Kidney (tissue), 22 donors: ENCODE measurements at places on chromosomes 11 and 22. TPM values are rescaled to one million over a fixed set of nuclear protein-coding genes. Genes with fewer than 3 reads are reported as not detected.

DNA sequence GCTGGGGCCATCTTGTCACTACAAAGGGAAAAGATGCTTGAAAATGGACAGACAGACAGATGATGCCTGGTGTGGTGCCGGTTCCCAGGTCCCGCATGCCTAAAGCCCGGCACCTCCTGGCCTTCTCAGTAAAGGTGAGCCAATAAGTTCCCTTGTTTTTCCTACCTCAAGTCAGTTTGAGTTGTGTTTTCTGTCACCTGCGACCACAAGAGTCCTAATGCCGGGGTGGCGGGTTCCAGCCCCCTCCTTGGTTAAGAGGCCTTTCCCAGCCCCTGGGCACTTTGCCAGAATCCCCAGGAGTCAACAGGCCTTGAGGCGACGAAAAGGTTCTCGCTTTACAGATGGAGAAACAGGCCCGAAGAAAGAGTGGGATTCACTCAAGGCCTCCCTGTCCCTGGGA is 9.0 kb downstream of the FGF19 start:
- DNase-seq: no peak
- no peaks in the 10 kb centered on the region for H3K4me1 ChIP-seq
- H3K27ac ChIP-seq: no peak overlapping the region
- H3K4me3 ChIP-seq: no peak overlapping the region
- no peaks in the 10 kb centered on the region for H3K27me3 ChIP-seq

DNA sequence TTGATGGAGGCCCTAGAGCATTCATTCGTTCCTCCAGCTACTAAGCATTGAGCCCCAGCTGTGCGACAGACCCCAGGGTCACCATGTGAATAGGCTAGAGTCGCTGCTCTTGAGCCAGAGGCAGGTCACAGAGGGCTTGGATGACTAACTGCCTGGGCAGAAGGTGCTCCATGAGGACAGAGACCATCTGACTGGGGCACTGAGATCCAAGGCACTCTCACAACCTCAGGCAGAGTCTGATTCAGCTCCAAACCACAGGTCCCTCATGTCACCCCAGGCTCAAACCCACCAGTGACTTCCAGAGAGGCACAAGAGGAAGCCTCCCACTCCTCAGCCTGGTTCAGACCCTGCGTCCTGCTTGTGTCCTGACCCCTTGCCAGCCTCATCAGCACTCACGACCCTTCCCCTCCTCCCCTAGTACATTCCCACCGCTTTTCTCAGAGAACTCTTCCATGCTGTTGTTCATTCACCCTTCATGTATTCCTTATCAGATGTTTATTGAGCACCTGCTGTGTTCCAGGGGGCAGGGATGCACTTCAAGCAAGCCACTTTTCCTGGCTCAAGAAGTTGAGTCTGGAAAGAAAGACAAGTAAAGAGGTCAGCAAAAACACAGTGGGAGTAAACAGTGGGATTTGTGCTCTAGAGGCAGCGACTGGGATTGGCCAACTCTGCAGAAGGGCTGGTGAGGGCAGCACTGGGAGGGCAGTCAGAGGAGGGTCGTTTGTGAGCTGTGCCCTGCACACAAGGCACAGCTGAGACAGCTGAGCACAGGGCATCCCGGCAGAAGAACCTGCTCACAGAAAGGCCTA is 9.3 kb downstream of the OAF start:
- no peaks in the 10 kb centered on the region for H3K27me3 ChIP-seq
- DNase-seq: no peak

The APOBEC3B gene
- total RNA-seq: 2.7 TPM

DNA sequence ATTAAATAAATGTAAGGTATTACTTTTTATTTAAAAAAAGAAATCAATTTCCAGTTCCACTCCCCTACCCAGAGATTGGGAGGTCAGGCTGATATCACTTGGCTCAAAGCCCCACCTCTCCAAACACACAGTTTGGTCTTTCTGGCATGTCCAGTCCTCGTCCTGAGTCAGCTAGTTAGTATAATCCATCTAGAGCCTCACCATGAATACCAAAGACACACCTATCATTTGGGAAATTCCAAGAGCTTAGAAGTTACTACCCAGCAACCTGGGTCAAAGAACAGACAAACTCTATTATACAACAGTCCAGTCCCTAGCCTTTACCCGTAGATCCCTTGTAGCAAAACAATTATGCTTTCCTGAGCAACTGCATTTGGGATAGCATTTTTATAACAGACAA is 9.4 kb downstream of the TREH start:
- no peaks in the 10 kb centered on the region for H3K4me1 ChIP-seq
- H3K27me3 ChIP-seq: no peaks in the 10 kb centered on the region
- no peak for DNase-seq
- H3K4me3 ChIP-seq: no peak overlapping the region

GRCh38 chr11:109123816-109124787 is 297.9 kb upstream of the C11orf87 start:
- no peaks in the 10 kb centered on the region for H3K4me1 ChIP-seq
- no peak for DNase-seq
- no peaks in the 10 kb centered on the region for H3K27me3 ChIP-seq
- no peaks in the 10 kb centered on the region for H3K36me3 ChIP-seq
- no peak overlapping the region for H3K4me3 ChIP-seq

GRCh38 chr11:72430741-72431570 is 3.4 kb downstream of the CLPB start:
- peaks cover 13% of the 10 kb centered on the region for H3K36me3 ChIP-seq
- DNase-seq: peak; percentile 60
- H3K27ac ChIP-seq: no peak overlapping the region

The CARD16 gene
- 16.2 TPM for total RNA-seq

- H3K27ac ChIP-seq: no peak overlapping the region
- H3K36me3 ChIP-seq: no peaks in the 10 kb centered on the region
- DNase-seq: no peak
- no peak overlapping the region for H3K4me3 ChIP-seq
- no peaks in the 10 kb centered on the region for H3K4me1 ChIP-seq
- H3K27me3 ChIP-seq: no peaks in the 10 kb centered on the region
Measured at GRCh38 chr11:121437686-121438078, 14.4 kb upstream of the SORL1 start.

DNA sequence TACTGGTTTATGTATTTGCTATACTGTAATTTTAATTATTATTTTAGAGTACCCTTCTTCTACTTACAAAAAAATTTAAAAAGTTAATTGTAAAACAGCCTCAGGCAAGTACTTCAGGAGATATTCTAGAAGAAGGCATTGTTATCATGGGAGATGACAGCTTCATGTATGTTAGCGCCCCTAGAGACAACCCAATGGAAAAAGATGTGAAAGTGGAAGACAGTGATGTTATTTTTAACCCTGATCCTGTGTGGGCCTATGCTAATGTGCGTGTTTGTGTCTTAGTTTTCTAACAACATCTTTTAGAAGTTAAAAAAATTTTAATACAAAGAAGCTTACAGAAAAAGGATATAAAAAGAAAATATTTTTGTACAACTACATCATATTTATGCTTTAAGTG is 205.0 kb downstream of the FAM76B start:
- no peak overlapping the region for H3K27ac ChIP-seq
- no peaks in the 10 kb centered on the region for H3K4me1 ChIP-seq
- H3K27me3 ChIP-seq: no peaks in the 10 kb centered on the region
- no peak for DNase-seq
- no peaks in the 10 kb centered on the region for H3K36me3 ChIP-seq
- no peak overlapping the region for H3K4me3 ChIP-seq

DNA sequence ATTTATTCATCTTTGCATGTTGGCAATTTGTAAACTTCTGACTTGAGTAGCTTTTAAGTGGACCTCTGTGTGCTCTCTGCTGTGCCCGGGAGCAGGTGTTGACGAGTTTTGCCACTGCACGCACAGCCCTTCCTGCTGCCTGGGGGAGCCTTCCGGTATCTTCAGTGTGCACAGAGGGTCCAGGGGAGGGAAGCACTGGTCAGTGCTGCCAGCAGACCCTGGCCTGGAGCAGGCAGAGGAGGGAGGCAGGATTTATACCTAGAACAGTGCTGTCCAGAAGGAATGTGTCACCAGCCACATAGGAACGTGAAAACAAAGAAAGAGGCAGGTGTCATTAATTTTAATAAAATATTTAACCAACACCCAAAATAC is 403.6 kb downstream of the TBC1D22A start:
- H3K4me3 ChIP-seq: no peak overlapping the region
- peak; percentile 31 for DNase-seq
- no peaks in the 10 kb centered on the region for H3K27me3 ChIP-seq
- no peaks in the 10 kb centered on the region for H3K4me1 ChIP-seq
- H3K36me3 ChIP-seq: peaks cover 3% of the 10 kb centered on the region

DNA sequence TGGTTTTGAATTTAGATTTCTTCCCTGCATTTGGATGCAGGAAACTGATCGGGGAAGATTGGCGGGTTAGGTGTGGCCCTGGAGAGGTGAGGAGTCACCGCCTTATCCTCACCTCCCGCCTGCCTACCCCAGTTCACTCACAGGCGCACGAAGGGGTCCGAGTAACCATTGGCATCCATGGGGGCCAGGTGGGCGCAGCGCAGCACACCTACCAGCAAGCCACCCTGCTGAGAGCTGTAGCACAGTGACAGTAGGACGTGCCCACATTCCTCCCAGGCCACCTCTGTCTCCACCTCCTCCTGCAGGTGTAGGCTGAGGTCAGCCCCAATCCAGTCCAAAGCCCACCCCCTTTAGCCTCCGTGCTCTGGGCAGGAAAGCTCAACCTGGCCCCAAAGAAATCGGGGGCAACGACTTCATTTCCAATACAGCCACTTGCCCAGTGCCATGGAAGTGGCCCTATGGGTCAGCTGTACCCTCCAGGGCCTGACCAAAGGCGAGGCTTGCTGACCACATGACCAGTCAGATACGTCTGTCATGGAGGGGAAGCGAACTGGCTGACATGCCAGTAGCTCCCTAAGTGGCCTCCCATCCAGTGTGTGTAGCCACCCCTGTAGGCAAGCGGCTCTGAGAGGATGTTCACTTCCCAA is 6.7 kb downstream of the NDUFV1 start:
- H3K27me3 ChIP-seq: no peaks in the 10 kb centered on the region
- peak overlapping the region; percentile 52 for H3K27ac ChIP-seq
- H3K36me3 ChIP-seq: no peaks in the 10 kb centered on the region
- DNase-seq: no peak
- H3K4me3 ChIP-seq: no peak overlapping the region

The ADORA2A gene
- 6.9 TPM for total RNA-seq

The PANX2 gene
- total RNA-seq: 1.0 TPM

DNA sequence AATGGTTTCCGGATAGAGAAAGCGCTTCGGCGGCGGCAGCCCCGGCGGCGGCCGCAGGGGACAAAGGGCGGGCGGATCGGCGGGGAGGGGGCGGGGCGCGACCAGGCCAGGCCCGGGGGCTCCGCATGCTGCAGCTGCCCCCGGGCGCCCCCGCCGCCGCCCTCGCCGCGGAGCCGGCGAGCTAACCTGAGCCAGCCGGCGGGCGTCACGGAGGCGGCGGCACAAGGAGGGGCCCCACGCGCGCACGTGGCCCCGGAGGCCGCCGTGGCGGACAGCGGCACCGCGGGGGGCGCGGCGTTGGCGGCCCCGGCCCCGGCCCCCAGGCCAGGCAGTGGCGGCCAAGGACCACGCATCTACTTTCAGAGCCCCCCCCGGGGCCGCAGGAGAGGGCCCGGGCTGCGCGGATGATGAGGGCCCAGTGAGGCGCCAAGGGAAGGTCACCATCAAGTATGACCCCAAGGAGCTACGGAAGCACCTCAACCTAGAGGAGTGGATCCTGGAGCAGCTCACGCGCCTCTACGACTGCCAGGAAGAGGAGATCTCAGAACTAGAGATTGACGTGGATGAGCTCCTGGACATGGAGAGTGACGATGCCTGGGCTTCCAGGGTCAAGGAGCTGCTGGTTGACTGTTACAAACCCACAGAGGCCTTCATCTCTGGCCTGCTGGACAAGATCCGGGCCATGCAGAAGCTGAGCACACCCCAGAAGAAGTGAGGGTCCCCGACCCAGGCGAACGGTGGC is 15.7 kb downstream of the PIK3IP1 start:
- H3K27me3 ChIP-seq: no peaks in the 10 kb centered on the region
- H3K36me3 ChIP-seq: peaks cover 20% of the 10 kb centered on the region
- DNase-seq: no peak
- H3K27ac ChIP-seq: no peak overlapping the region
- peaks cover 8% of the 10 kb centered on the region for H3K4me1 ChIP-seq
- no peak overlapping the region for H3K4me3 ChIP-seq

DNA sequence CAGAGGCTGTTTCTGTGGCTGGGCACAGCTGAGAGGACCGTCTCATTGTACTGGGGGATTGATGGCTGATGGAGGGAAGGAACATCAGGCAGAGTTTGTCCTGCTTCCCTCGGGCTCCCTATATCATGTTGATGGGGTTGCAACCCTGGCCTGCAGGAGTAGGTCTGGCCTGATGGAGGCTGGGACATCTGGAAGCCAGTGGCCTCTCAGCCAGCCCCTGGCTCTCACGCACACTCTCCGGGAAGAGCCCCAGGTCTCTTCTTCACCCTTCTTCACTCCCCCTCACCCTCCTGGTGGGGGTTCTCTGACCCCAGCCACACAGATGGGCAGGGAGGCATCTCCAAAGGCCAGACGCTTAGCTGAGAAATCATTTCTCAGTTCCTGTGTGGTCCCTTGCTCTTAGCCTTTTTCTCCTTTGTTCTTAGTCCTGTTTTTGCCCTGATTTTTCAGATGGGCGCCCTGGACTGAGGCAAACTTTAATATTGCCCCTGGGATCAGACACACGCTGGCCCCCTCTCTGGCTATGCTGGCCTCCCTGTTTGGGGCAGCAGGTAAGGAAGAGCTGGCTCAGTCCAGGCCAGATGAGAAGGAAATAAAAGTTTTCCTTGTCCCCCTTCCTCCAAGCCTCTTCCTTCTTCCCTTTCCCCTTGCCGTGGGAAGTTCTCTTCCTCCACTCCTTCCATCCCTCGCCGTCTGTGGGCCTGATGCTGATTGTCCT is 13.9 kb upstream of the ANO1 start:
- no peak for DNase-seq
- H3K27ac ChIP-seq: no peak overlapping the region
- no peaks in the 10 kb centered on the region for H3K4me1 ChIP-seq
- H3K27me3 ChIP-seq: no peaks in the 10 kb centered on the region

DNA sequence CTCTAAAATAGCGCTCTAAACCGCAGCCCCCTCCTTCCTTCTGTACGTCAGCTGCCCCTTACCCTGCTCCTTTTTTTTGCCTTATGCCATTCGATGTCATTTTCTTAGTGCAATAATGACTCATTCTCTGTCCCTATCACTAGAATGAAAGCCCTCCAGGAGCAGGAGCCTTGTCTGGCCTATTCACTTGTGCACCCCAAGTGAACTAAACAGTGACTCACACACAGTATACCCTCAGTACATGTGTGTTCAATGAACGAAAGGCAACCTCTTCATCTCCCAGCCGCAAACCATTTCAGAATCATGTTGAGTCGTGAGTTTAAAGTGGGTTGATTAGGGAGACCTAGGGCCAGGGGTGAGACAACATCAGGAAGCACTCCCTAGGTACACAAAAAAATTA is 50.7 kb upstream of the SPATA19 start:
- no peaks in the 10 kb centered on the region for H3K27me3 ChIP-seq
- no peak overlapping the region for H3K27ac ChIP-seq
- no peaks in the 10 kb centered on the region for H3K4me1 ChIP-seq
- H3K4me3 ChIP-seq: no peak overlapping the region

DNA sequence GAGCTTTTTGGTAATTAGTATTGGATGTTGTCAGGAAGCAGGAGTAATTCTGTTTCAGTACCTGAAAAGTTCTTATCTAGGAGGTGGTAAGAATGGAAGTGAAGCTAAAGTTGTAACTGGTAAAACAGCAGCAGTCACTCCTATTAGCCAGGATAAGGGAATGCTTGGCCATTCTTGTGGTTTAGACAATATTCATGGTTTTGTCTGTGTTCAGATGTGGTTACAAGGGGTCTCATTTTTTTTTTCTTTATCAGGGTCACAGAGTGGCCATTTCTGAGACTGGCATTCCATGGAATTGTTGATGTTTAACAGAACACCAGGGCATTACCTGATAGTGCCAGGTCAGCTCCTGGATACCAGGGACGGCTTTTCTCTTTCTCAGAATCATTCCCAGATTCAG is 23.8 kb downstream of the TAF1D start:
- DNase-seq: no peak
- peaks cover 2% of the 10 kb centered on the region for H3K36me3 ChIP-seq
- no peaks in the 10 kb centered on the region for H3K27me3 ChIP-seq
- H3K27ac ChIP-seq: no peak overlapping the region
- no peaks in the 10 kb centered on the region for H3K4me1 ChIP-seq
